T-cell (primary cell): ENCODE measurements at places on chromosomes 16 and 17. TPM values are rescaled to one million over a fixed set of nuclear protein-coding genes. Genes with fewer than 3 reads are reported as not detected.

GRCh38 chr16:25224731-25225319 lies 8.1 kb downstream of the AQP8 start:
- no peak overlapping the region for H3K4me3 ChIP-seq
- H3K4me1 ChIP-seq, result no peaks in the 10 kb centered on the region
- DNase-seq, result no peak

- H3K27me3 ChIP-seq, result no peaks in the 10 kb centered on the region
- no peak for DNase-seq
- no peaks in the 10 kb centered on the region for H3K36me3 ChIP-seq
- H3K4me3 ChIP-seq, result no peak overlapping the region
- H3K27ac ChIP-seq, result no peak overlapping the region
These were observed 25.3 kb downstream of the ZNF778 start for GRCh38 chr16:89242795-89243200.

The KRTAP4-9 gene
- total RNA-seq, result not detected

The SOST gene
- not detected for total RNA-seq

- no peaks in the 10 kb centered on the region for H3K27me3 ChIP-seq
- H3K27ac ChIP-seq, result no peak overlapping the region
- H3K4me1 ChIP-seq, result no peaks in the 10 kb centered on the region
- no peaks in the 10 kb centered on the region for H3K36me3 ChIP-seq
- H3K4me3 ChIP-seq, result no peak overlapping the region
- no peak for DNase-seq
These were observed 16.4 kb downstream of the CDK5RAP3 start for GRCh38 chr17:47987240-47987835.

DNA sequence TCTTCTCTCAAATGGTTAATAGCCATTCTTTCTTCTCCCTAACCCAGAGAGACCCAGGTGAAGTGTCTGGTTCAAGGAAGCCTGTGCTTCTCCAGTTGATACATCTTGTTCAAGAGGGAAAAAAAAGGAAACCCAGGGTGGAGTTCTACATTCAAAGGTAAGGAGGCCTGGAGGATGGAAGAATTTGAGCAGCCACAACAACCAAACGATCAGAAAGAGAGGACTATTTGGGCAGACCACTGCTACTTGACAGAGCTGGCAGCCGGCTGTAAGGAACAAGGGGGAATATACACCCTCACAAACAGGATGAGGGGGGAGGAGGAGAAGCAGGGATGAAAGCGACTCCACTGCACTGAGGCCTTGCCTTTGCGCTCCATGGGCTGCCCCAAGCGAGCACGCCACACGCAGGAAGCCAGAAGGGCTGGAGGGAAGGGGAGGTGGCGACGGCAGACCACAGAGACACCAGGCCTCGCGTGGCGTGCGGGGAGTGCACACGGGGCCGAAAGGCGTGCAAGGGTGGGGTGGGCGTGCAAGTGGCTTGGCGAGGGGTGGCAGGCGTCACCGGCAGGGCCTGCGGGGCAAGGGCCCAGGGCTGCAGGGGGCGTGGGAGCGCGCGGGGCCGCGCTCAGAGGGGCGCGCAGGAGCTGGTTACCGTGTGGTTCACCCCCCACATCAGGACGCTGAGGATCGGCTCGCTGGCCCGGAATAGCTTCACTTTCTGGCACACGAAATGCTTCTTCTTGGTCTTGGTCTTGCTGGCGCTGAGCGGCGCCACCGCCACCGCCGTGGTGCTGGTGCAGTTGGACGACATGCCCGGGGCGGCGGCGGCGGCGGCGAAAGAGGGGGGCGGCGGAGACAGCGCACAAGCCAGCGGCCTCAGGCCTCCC lies 499 bp downstream of the PIP4K2B start:
- H3K27me3 ChIP-seq, result no peaks in the 10 kb centered on the region
- peaks cover 34% of the 10 kb centered on the region for H3K36me3 ChIP-seq
- peak overlapping the region; percentile 28 for H3K27ac ChIP-seq

DNA sequence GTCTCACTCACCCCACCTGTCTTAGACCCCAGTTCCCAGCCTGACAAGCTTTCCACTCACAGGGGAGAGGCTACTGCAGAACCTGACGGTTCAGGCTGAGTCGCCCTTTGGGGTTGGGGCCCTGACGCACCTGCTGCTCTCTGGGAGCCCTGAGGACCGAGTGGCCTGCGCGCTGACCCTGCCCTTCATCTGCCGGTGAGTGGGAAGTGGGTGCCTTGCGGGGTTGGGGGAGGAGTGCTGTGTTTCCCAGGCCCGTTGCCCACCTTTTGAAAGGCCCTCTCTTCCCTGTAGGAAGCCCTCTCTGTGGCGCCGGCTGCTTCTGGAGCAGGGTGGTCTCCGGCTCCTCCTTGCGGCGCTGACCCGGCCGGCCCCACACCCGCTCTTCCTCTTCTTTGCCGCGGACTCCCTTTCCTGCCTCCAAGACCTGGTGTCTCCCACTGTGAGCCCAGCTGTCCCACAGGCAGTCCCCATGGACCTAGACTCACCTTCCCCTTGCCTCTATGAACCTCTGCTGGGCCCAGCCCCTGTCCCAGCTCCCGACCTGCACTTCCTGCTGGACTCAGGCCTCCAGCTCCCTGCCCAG lies 6.1 kb upstream of the TGFB1I1 start:
- no peak overlapping the region for H3K4me3 ChIP-seq
- H3K27ac ChIP-seq, result no peak overlapping the region
- peaks cover 1% of the 10 kb centered on the region for H3K27me3 ChIP-seq

GRCh38 chr17:70624211-70624610 lies 454.9 kb downstream of the KCNJ2 start:
- H3K27me3 ChIP-seq, result no peaks in the 10 kb centered on the region
- H3K4me1 ChIP-seq, result no peaks in the 10 kb centered on the region
- H3K4me3 ChIP-seq, result no peak overlapping the region
- no peak for DNase-seq

- DNase-seq, result no peak
- no peaks in the 10 kb centered on the region for H3K4me1 ChIP-seq
- no peak overlapping the region for H3K4me3 ChIP-seq
- H3K27ac ChIP-seq, result no peak overlapping the region
- no peaks in the 10 kb centered on the region for H3K36me3 ChIP-seq
These were observed 27.1 kb downstream of the CACNA1G start for GRCh38 chr17:50587571-50587970.

DNA sequence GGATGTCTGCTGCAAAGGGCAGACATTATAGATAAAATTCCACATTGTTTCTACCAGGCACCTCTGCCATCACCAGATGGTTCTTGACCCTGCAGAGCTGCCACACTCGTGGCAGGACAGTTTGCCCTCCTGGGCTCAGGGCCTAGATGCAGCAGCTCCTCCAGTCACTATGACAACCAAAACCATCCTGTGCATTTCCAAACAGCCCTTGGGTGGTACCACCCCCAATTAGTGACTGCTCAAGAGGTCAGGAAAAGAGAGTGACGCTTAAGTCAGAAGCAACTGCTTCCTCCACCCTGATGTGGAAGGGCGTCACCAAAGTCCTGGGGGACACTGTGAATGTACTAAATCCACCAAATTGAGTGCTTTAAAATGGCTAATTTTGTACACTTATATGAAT lies 109.2 kb downstream of the C16orf95 start:
- H3K4me1 ChIP-seq, result no peaks in the 10 kb centered on the region
- no peak for DNase-seq
- H3K4me3 ChIP-seq, result no peak overlapping the region
- no peaks in the 10 kb centered on the region for H3K36me3 ChIP-seq
- H3K27me3 ChIP-seq, result peaks cover 5% of the 10 kb centered on the region
- H3K27ac ChIP-seq, result no peak overlapping the region

- no peaks in the 10 kb centered on the region for H3K4me1 ChIP-seq
- H3K4me3 ChIP-seq, result no peak overlapping the region
- no peaks in the 10 kb centered on the region for H3K36me3 ChIP-seq
- H3K27me3 ChIP-seq, result no peaks in the 10 kb centered on the region
- DNase-seq, result no peak
These were observed 88.1 kb downstream of the DNAH17 start for GRCh38 chr17:78488867-78489634.

DNA sequence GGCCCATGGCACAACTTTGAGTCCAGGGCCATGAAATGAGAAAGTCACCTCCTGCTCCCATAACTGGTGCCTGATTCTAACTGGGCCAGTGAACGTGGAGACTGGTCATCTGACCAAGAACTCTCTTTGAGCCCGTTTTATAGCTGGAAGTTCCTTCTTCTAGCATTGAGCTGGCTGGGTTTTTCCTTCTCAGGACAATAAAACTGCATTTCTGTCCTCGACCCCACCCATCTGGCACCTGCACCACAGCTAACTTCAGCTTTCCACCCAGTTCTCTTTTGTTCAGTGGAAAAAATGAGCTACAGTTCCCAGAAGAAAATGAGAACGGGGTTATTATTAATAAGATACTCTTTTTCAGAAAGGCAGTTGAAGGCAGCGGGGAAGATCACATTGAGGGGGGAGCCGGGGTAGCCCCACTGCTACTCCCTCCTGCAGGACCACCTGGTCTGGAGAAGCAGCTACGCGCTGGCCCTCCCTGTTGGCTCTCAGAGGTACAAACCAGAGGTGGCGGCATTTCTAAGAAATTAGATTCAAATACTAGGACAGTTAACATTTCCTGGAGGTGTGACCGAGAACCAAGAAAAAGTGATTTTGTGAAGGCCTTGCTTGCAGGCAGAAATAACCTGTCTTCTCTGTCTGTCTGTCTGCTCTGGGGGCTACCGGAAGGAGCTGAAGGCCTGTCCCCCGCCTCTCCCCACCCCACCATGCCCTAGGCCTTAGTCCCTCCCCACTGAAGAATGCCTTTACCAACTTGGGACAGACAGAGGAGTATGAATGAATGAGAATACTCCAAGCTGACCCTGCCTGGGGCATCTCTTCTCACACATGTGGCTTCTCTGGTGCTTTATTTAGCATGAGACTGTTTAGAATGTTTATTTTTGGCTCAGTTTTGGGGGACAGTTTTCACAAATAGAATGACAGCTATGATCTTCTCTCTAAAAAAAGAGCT lies 123.9 kb downstream of the XYLT1 start:
- peak overlapping the region; percentile 61 for H3K27ac ChIP-seq
- peaks cover 2% of the 10 kb centered on the region for H3K36me3 ChIP-seq
- no peak for DNase-seq
- no peaks in the 10 kb centered on the region for H3K27me3 ChIP-seq
- peaks cover 73% of the 10 kb centered on the region for H3K4me1 ChIP-seq

GRCh38 chr16:66858740-66859396 lies 14.7 kb downstream of the CA7 start:
- H3K27me3 ChIP-seq, result no peaks in the 10 kb centered on the region
- H3K27ac ChIP-seq, result no peak overlapping the region
- H3K4me3 ChIP-seq, result no peak overlapping the region
- no peaks in the 10 kb centered on the region for H3K36me3 ChIP-seq

The CCDC154 gene
- 3.8 TPM for total RNA-seq

DNA sequence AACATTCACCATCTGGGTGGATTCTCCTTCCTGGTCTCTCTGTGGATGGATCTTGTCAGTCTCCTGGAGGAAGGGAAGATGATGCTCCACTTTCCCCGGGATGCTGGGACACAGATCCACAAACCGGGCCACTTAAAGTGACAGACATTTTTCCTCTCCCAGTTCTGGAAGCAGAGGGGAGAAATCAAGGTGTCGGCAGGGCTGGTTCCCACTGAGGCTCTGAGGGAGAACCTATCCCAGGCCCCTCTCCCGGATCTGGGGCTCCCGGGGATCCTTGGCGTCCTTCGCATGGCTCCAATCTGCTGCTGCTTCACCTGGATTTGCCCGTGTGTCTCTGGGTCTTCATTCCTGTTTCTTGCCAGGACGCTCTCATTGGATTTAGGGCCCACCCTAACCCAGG lies 263.1 kb upstream of the TNRC6C start:
- H3K27me3 ChIP-seq, result peaks cover 73% of the 10 kb centered on the region
- no peak overlapping the region for H3K4me3 ChIP-seq
- no peak overlapping the region for H3K27ac ChIP-seq
- H3K4me1 ChIP-seq, result peaks cover 47% of the 10 kb centered on the region
- DNase-seq, result no peak
- no peaks in the 10 kb centered on the region for H3K36me3 ChIP-seq

DNA sequence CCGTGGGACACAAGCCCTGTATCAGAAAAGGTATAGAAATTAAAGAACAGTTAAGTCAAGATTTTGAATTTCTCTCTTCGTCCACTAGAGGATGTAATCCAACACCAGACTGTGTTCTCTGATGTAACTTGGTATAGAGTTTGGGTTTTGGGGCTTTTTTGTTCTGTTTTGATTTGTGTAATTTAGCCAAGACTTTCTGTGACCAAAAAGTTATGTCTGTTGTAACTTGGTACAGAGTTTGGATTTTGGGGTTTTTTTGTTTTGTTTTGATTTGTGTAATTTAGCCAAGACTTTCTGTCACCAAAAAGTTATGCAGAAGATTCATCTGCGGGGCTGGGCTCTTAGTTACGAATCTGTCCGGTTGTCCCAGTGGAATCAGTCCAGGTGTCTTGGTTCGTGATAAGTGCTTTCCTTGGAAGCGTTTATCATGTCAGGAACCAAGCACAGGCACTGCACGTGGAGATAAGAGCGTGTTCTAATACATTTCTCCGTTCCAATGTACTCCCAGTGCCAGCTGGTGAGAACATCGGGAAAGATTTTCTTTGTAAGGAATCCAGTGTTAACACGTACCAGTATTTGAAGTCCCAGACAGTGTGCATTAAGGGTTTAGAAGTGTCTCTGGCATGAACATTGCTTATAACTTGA lies 44.1 kb upstream of the SEC14L1 start:
- DNase-seq, result no peak
- peaks cover 12% of the 10 kb centered on the region for H3K36me3 ChIP-seq
- no peak overlapping the region for H3K4me3 ChIP-seq
- no peak overlapping the region for H3K27ac ChIP-seq
- no peaks in the 10 kb centered on the region for H3K4me1 ChIP-seq
- H3K27me3 ChIP-seq, result no peaks in the 10 kb centered on the region

The IL4R gene
- 186 TPM for total RNA-seq

The OTOP3 gene
- not detected for total RNA-seq

DNA sequence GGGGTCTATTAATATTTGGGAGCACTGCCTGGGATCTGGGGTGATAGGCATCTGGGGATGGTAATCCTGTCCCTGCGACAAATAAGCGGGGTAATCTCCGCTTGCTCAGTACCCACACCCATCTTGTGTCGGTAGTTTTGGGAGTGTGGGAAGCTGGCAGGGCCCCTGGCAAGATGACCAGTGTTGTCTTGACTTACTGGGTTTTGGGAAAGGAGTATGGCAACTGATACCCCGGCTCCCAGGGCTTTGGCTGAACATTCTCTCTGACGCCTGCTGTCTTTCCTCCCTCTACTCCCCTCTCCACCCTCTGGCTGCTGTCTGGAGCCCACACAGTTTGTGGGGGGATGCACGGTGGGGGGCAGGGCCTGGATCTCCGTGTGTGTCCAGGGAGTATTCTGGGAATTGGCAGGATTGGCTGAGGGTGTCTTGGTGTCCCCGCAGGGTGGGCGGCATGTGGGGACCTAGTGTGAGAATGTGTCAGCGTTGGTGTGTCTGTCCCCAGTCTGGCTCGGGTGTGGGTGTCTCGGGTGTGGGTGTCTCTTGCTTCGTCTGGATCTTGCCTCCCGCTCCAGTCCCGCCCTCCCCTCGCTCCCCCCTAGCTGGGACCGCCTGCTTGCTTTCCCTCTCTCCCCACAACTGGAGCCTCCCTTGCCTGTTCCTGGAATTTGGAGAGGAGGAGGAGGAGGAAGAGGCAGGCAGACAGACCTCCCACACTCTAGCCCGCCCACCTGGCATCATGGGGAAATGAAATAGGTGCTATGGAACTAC lies 12.0 kb downstream of the RARA start:
- H3K27me3 ChIP-seq, result no peaks in the 10 kb centered on the region
- no peak for DNase-seq
- H3K4me3 ChIP-seq, result peak overlapping the region; percentile 99
- peak overlapping the region; percentile 99 for H3K27ac ChIP-seq
- H3K4me1 ChIP-seq, result peaks cover 96% of the 10 kb centered on the region

- no peak overlapping the region for H3K4me3 ChIP-seq
- no peak overlapping the region for H3K27ac ChIP-seq
- no peaks in the 10 kb centered on the region for H3K36me3 ChIP-seq
- DNase-seq, result no peak
These were observed 207.4 kb downstream of the RPTOR start for GRCh38 chr17:80751946-80752581.
